Iris pigment epithelial cell (primary cell): ENCODE measurements at places on chromosomes 2 and 18.

- no peak for DNase-seq
Observed at GRCh38 chr2:3108105-3108504, 269.5 kb downstream of the EIPR1 start.

DNA sequence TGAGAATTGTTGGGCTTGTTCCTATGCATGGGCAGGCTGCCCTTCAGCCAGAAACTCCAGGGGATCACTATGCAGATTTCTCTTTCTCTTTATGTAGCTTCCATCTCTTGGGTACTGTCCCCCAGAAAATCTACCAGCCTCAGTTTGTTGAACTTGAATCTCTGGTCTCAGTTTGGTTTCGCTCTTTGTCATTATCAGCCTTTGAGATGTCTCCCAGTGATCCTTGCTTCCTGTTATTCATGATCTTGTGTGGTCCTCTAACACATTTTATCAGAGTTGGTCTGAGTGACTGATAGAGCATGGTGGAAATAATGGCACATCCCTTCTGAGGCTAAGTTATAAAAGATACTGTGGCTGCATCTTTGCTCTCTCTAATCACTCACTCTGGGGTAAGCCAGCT, 7.8 kb downstream of the TMEM87B start:
- DNase-seq = no peak

DNA sequence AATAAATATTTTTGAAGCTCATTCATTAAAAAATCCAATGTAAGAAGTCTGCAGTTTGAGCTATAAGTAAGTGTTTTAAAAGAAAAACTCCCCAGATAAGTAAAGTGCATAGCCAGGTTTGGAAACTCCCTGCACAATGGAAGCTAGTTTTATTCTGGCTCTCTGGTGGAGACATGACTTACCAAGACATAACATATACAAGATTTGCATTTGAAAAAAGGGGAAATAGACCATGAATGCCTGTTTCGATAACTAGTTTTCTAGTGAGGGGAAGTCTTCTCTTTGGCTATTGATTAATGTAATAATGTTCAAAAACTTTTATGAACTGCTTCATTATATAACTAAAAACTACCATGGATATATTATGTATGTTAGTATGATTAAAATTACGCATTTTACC, 435.2 kb downstream of the ARHGAP15 start:
- no peak for DNase-seq

- no peak for DNase-seq
Observed at GRCh38 chr2:239389414-239390329, 11.1 kb downstream of the HDAC4 start.

- DNase-seq = no peak
Observed at GRCh38 chr18:75125382-75126331, 83.3 kb downstream of the PTGR3 start.

GRCh38 chr18:48922801-48923730, 27.7 kb downstream of the SMAD7 start:
- peak; percentile 87 for DNase-seq

GRCh38 chr2:96537066-96537733, 648 bp downstream of the ARID5A start:
- peak; percentile 58 for DNase-seq

DNA sequence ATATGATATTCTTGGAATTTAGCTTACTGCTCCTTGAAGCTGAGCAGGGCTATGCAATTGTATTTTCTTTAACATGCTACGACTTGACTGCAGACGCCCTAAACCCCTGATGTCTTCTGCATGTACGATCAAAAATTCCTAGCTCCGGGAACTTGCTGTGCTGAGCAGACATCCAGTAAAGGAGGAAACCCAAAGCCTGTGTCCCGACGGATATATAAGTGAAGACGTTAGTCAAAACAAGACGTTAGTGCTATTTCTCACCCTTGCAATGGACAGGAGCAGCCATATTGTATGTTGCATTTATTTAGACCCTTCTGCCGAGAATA, 51.5 kb downstream of the SETBP1 start:
- no peak for DNase-seq

GRCh38 chr2:58571181-58571852, 330.2 kb upstream of the FANCL start:
- DNase-seq = peak; percentile 80

DNA sequence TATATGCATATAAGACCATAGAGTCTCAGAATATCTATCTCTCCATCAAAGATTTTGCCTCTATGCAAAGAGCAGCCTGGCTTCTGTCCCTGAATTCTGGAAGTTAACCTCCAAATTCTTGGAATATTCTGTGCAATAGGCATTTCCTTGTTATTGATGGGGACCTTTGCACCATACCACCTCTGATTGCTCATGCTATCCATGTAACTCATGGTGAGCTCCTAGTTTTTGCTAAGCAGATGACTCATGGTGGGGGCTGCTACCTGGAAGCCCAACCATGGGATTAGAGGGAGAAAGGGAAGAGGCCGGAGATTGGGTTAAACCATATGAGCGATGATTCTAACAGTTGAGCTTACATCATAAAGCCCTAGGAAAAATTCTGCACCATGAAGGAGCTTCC, 310.2 kb upstream of the FIGN start:
- DNase-seq = peak; percentile 1
